ENCODE measurements at places on chromosomes 16 and 17. TPM values are rescaled to one million over a fixed set of nuclear protein-coding genes. Genes with fewer than 3 reads are reported as not detected.
A peak's percentile ranks its signal among the peaks of the same experiment; 100 is the strongest.

DNA sequence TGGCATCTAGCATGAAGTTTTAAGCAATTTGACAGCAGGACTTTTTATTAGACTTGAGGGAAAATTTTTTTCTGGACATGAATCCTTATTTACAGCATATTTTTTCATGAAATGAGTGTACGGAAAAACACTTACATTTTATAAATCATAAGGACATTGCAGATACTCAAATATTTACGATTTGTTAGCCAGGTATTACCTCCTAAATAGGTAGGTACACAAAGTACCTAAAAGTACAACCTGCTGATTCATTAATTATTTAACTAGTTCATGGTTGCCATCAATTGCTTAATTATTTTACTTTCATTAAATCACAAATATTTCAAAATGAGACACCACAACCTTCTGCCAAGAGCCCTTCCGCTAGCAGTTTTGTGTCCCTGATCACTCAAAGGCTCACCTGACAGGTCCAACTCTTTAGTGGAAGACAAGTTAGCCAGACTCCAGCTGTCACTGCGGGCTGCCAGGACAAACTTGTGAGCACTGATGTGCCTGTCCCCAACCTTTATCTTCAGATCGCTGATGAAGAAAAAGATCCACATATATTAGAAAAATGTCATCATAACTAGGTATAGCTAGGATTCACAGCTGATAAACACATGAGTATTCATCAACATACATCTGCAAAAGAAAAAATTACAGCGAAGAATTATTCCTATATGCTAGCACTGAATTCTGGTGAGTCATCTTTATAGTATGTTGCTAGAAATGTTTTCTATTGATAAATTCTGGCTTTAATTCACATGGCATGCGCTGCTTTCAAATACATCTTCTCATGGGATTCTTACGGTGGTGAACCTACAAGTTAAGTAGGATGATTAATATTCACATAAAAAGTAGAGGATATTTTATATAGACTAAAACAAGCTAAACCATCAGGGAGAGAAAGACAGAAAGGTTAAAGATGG lies 28.2 kb downstream of the ANKFY1 start:
- H3K27me3 ChIP-seq, result no peaks in the 10 kb centered on the region
- DNase-seq, result no peak

The INTS2 gene
- total RNA-seq, result 11.8 TPM

DNA sequence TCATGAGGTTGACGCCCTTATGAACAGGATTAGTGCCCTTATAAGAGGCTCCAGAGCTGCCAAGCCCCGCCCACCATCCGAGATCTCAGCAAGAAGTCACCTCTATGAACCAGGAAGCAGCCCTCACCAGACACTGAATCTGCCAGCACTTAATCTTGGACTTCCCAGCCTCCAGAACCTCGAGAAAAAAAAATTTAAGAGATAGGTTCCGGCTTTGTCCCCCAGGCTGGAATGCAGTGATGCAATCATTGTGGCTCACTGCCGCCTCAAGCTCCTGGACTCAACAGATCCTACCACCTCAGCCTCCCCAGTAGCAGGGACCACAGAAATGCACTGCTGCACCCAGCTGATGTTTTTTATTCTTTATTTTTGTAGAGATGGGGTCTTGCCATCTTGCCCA lies 22.5 kb upstream of the ADCY9 start:
- DNase-seq, result no peak
- no peaks in the 10 kb centered on the region for H3K36me3 ChIP-seq
- no peaks in the 10 kb centered on the region for H3K27me3 ChIP-seq
- H3K27ac ChIP-seq, result no peak overlapping the region
- H3K4me3 ChIP-seq, result no peak overlapping the region

GRCh38 chr16:4615384-4616046 lies 827 bp upstream of the UBALD1 start:
- peak overlapping the region; percentile 91 for H3K4me3 ChIP-seq
- H3K27me3 ChIP-seq, result no peaks in the 10 kb centered on the region
- peak overlapping the region; percentile 98 for H3K27ac ChIP-seq
- DNase-seq, result peak; percentile 52
- no peaks in the 10 kb centered on the region for H3K36me3 ChIP-seq
- peaks cover 18% of the 10 kb centered on the region for H3K4me1 ChIP-seq

- H3K4me1 ChIP-seq, result no peaks in the 10 kb centered on the region
- no peak overlapping the region for H3K4me3 ChIP-seq
- no peaks in the 10 kb centered on the region for H3K27me3 ChIP-seq
- H3K27ac ChIP-seq, result no peak overlapping the region
- no peak for DNase-seq
Measured at GRCh38 chr16:68116256-68116867, 31.2 kb downstream of the NFATC3 start.

DNA sequence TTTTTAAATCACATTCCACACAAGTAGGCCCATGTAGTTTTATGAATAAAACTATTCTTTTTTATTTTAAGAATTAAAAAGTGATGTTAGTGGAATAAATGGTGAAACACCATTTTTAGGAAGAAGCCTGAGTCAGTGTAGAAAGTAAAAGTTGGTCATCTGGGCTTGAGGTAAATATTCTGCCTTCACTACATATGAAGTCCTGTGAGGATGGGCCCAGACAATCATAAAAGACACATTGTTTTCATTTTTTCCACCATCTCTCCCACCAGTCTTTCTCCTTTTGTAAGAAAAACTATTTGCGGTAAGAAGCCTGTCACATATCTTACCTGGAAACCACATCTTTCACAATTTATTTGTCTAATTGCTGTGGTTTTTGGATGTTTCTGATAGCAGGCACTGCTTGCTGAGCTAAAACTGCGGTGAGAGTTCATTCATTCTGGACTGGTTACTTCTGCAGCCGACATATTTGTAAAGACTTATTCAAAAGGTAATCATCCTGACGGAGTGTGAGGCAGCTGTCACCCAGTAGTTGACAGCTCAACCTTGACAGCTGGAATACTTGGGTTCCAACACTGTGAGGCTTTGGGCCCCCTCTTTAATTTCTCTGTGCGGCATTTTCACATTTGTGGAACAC lies 10.6 kb upstream of the RFFL start:
- DNase-seq, result no peak
- H3K27me3 ChIP-seq, result no peaks in the 10 kb centered on the region
- no peaks in the 10 kb centered on the region for H3K4me1 ChIP-seq
- H3K27ac ChIP-seq, result no peak overlapping the region
- H3K4me3 ChIP-seq, result no peak overlapping the region

The DOK4 gene
- total RNA-seq, result 20.3 TPM

The SRCIN1 gene
- 4.2 TPM for total RNA-seq

- H3K36me3 ChIP-seq, result no peaks in the 10 kb centered on the region
- no peaks in the 10 kb centered on the region for H3K27me3 ChIP-seq
- H3K4me3 ChIP-seq, result no peak overlapping the region
- H3K27ac ChIP-seq, result no peak overlapping the region
- no peaks in the 10 kb centered on the region for H3K4me1 ChIP-seq
Measured at GRCh38 chr17:64788286-64789060, 126.4 kb upstream of the SMURF2 start.

- H3K27me3 ChIP-seq, result no peaks in the 10 kb centered on the region
- H3K27ac ChIP-seq, result no peak overlapping the region
- no peaks in the 10 kb centered on the region for H3K36me3 ChIP-seq
- no peaks in the 10 kb centered on the region for H3K4me1 ChIP-seq
Measured at GRCh38 chr16:7492122-7492521, 159.5 kb downstream of the RBFOX1 start.

The CCT6B gene
- total RNA-seq, result 4.8 TPM

GRCh38 chr16:3259836-3260235 lies 3.4 kb upstream of the MEFV start:
- H3K4me3 ChIP-seq, result no peak overlapping the region
- H3K27ac ChIP-seq, result no peak overlapping the region
- no peaks in the 10 kb centered on the region for H3K4me1 ChIP-seq
- DNase-seq, result no peak
- no peaks in the 10 kb centered on the region for H3K36me3 ChIP-seq

DNA sequence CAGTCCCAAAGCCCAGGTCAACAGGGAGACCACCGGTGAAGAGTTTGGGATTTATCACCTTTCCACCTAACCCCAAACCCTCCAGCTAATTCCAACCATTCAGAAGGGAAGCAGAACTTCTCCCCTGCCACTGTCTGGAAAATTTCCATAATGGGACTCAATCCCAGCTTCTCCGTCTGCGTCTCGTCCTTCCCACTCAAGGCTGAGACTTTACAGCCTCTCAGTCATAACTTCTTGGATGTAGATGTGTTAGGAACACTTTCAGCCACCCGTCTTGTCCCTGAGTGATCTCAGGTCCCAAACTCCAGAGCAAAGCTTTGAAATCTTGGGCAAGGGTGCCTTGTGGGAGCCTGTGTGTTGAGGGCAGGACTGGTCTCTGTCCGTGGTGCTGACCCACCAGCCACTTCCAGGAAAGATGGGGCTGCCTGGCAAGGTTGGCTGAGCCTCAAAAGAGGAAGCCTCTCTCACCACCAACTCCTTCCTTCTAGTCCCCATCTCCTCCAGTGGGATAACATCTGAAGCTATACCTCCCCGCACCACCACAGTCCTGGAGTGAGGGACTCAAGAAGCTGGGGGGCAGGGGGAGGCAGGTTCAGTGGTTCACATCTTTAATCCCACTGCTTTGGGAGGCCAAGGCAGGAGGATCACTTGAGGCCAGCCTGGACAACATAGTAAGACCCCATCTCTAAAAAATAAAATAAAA lies 9.3 kb downstream of the GAS2L2 start:
- peaks cover 41% of the 10 kb centered on the region for H3K27me3 ChIP-seq
- H3K4me3 ChIP-seq, result no peak overlapping the region
- no peaks in the 10 kb centered on the region for H3K36me3 ChIP-seq
